ENCODE measurements at places on chromosomes 4 and X.

GRCh38 chrX:134423606-134424005, 36.4 kb upstream of the HPRT1 start:
- no peak for DNase-seq

DNA sequence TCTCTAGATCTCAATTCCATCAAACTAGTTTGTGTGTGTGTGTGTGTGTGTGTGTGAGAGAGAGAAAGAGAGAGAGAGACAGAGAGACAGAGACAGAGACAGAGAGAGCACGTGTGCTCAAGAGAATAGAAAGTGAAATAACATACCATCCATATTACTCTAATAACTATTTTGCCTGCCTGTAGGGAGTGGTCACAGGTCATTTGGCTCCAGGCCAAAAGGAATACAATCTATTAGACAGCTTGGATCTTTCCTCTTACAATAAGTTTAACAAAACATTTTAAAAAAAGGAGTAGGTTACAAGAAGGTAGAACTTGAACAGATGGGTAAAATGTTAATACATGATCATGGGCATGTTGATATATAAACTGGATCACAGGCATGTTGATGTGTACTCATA, 76.2 kb downstream of the COL4A6 start:
- no peak for DNase-seq

- peak; percentile 74 for DNase-seq
Observed at GRCh38 chr4:145732001-145732815, 52.3 kb downstream of the C4orf51 start.

DNA sequence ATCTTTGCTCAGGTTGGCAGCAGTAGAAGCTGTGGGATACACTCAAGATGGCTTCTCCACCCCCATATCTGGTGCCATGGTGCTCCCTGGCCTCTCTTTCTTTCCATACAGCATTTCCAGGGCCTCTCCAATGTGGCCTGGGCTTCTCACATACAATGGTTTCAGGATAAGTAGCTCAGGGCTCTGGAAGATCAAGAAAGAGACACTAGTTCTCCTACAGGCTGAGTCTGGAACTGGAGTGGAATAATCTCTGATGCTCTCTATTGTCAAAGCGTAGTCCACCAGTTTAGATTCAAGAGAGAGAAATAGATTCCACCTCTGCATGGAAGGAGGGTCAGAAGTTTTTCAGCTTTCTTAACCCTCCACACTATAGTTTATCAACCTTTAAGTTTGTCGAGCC, 138.2 kb upstream of the AADAT start:
- no peak for DNase-seq

DNA sequence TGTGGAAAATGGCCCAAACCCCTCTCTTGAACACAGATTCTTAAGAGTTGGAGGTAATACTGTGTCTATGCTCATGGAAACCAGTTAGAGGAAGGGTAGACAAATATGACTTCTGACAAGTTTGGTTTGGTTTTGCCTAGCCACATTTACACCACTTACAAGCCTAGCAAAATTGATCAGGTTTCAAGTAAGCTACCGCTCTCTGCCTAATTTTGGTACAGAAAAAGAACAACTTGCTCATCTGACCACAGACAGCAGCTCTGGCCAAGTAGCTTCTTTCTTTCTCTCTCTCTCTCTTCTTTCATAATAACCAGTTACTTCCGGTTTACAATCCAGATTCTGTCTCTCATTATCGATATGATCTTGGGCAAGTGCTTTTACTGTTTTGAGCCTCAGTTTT, 260.0 kb downstream of the GLUD2 start:
- no peak for DNase-seq

GRCh38 chrX:2183193-2183725, 317.5 kb downstream of the DHRSX start:
- no peak for DNase-seq

Data from NCI-H510A treated with DMSO at 0.1 percent for 48 hours (cell line).